DMS 273 treated with DMSO at 0.1 percent for 48 hours (cell line): ENCODE measurements at places on chromosomes 7 and 10.
A peak's percentile ranks its signal among the peaks of the same experiment; 100 is the strongest.

DNA sequence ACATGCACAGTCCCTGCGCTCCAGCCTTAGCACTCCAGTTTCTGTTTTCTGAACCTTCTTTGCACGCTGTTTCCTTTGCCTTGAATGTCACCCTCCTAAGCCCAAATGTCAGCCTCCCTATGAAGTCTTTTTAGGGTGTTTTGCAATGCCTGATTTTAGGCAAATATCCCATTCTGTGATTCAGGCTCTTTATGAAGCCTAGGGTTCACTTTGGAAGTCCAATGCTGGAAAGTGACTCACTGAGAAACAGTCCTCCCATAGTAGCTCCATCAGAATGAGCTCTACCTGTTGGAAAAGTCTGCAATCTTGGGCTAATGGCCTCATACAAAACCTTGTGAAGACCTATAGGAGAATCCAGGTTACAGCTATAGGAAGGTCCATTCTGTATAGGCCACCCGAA lies 5.3 kb downstream of the LAMB4 start:
- DNase-seq = no peak

DNA sequence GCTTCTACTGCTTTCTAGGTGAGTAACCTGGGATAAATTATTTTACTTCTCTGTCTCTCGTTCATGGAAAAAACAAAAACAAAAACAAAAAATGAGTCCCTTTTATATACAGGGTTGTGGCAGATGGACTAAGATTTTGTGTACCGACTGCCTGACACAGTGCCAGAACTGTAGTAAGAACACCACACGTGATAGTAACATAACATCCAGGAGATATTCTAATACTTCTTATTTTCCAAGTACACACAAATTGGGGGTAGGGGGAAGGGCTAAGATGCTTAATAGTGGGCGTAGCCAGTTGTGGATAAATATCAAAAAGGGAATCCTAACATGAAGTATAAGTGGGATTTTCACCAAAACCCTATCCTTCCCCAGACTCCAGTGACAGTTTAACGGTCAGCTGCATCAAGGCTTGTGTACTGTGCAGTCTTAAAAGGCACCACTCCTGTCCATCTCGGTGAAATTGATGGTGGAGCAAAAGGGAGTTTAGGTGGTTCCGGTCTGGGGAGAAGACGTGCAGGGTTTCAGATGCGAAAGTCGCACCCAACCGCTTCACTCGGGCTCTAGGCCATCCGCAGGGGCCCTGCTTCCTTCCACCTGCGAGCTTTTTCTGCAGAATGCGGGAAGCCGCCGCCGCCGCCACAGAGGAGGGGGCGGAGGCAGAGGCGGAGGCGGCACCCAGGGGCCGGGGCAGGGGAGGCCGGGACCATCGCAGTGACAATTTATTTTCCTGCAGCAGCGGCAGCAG lies at the start of gene STAMBPL1:
Gene STAMBPL1 (plus strand): TSS at position 712 of the 748 bp plus-strand sequence. CDS start 21,464 bp downstream, outside the sequence.
- DNase-seq = peak; percentile 20

- no peak for DNase-seq
Measured at GRCh38 chr7:91165006-91165845, 99.0 kb upstream of the FZD1 start.

- no peak for DNase-seq
Measured at GRCh38 chr7:125423458-125424155, 494.0 kb upstream of the POT1 start.

- no peak for DNase-seq
Measured at GRCh38 chr7:17152721-17153120, 145.7 kb upstream of the AHR start.

DNA sequence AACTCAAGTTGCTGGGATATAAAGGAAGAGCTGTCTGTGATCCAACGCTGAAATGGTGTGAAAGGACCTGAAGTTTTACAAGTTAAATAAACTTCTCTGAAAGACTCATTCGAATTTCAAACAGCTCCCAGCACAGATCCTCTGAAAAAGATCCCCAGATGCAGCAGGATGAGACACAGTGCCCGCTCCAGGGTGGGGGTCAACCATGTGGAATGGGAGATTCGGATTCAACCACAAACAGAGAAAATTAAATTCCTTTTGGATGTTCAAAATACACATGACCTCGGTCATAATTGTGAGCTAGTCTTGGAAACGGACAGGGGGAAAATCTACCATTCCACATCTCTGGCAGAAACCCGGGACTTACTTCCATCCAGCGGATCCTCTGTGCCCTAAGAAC lies 119.6 kb downstream of the PRKAG2 start:
- DNase-seq = no peak

GRCh38 chr7:1274121-1274875 lies 41.6 kb downstream of the UNCX start:
- DNase-seq = no peak

GRCh38 chr10:1168763-1169162 lies 112.6 kb downstream of the WDR37 start:
- DNase-seq = no peak

DNA sequence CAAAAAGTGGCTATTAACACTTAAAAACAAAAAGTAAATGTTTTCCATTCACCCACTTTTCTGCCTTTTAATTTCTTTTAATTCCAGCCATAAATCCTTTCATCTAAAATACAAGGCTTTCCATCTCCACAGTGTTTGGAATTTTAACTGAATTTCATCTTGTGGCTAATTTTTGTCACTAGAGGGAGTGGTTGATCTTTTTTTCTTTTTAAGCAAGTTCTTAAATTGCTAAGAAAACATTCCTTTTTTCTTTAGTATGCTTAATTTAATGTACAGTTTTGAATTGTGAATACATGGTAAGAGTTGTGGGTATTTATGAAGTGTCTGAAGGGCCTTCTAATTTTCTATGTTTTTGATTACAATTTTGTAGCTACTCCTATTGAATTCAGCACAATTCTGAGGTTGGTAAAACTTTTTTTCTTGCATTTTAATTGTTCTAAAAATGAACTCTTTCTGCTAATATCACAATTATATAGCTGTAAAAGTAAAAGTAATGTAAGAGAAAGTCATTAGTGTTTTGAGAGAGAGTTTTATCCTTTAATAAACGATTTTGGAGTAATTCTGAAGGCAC lies 54.9 kb upstream of the ANK3 start:
- DNase-seq = no peak

DNA sequence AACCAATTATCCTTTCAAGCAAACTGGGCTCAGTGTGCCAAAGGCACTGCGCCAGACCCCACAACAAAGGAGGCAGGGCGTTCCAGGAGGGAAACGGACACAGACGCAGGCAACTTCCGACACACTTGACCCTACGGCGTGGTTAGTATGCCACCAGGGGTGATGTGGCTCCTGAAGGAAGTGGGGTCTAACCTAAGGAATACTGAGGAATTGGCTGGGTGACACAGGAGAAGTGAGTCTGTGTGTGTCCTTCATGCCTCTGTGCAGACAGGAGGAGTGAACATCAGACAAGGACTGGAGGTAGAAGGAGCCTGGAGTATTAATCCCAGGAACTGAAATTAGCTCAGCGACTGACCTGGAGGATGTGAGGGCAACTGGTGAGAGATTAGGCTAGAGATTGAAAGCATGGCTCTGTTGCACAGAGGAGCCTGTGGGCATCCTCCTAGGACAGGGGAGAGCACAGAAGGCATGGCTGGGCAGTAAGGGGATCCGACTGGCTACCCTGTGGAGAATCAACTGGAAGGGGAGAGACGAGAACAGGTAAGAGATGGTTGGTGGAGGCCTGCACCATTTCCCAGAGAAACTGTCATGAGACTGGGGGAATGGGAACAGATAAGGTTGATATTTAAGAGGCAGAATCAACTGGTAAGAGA lies 27.8 kb downstream of the GSDME start:
- DNase-seq = no peak

DNA sequence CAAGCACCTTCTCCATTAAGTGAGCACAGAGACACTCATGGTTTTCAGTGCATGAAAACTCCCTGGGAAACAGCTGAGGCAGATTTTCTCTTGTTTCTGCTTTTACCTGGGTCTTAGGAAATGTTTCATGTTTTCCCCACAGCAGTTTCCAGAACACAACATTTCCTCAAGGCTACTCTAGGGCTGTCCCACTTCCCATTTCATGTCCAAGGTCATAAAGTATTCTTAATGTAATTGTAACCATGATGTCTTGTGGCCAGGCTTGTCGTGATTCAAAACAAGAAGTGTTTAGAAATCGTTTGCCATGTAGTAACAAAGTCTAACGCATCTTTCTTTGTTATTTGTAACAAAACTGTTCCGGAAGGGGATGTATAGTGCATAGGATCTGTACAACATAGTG lies 83.8 kb upstream of the NRP1 start:
- DNase-seq = no peak

DNA sequence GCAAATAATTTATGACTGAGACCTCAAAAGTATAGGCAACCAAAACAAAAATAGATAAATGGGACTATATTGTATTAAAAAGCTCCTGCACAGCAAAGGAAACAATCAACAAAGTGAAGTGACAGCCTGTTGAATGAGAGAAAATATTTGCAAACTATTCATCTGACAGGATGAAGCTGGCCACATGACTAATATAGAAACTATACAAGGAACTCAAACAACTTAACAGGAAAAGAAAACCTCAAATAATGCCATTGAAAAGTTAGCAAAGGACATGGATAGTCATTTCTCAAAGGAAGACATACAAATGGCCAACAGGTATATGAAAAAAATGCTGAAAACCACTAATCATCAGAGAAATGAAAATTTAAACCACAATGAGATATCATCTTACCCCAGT lies 245.1 kb downstream of the STK31 start:
- DNase-seq = no peak

- no peak for DNase-seq
Measured at GRCh38 chr10:122154031-122154544, 117.0 kb upstream of the BTBD16 start.

DNA sequence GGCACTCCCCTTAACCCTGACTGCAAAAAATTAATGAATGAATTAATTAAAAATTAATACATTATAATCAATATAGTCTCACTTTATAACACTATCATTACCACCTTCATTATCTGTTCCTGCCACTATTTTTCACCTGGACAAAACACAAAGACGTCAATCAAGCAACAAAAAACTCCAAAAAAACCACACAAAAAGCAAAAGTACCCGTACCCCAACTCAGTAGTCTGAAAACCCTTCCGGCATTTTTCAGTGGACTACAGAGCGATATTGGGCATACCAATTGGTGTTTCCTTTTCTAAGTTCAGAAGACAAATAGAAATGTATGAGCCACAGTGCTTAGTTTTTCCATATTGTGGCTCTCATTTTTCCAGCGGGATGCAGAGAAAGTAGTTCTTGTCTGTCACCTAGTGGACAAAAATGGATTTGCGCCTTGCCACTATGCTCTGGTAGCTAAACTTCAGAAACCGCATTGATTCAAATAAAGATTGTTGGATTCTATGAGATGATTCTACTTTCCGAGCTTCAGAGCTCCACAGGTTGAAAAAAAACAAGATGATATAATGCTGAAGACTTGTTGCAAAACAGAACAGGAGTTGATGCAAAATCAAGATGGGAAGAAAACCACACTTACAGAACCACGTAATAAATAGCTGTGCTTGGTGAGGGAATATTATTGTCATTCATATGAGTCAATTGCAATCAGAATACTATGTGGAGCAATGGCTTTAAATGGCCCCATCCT lies 50.6 kb upstream of the ITGB1 start:
- peak; percentile 5 for DNase-seq

DNA sequence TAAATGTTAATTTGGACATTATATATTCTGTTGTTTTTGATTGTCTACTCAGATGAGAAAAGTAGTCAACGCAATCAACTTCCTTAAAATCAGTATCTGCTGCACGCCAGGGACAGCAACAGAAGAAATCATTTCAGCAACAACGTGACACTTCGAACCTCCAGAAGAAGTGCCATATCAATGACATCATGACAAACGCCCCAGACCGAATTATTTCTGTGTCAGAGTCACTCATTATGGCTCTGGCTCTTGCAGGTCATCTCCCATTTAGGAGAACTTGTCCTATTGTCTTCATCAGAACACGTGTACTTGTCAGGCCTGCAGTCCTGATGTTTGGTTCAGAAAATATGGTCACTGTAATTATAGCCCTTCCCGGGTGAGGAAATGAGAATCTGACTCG lies 276.3 kb downstream of the ADARB2 start:
- no peak for DNase-seq

DNA sequence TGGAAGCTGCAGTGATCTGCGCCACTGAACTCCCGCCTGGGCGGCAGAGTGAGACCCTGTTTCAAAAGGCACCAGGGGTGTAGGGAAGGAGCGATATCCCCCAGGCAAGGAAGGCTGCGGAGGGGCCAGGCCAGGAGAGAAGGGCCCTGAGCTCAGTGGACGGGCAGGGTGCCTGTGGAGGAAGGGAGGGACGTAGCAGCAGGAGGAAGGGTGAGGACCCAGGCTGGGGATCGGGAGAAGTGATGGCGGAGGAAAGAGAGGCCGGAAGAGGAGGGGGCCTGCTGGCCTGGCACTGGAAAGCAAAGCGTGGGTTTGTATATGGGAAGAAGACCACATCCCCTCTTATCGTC lies 45.6 kb downstream of the ALOX5 start:
- no peak for DNase-seq

DNA sequence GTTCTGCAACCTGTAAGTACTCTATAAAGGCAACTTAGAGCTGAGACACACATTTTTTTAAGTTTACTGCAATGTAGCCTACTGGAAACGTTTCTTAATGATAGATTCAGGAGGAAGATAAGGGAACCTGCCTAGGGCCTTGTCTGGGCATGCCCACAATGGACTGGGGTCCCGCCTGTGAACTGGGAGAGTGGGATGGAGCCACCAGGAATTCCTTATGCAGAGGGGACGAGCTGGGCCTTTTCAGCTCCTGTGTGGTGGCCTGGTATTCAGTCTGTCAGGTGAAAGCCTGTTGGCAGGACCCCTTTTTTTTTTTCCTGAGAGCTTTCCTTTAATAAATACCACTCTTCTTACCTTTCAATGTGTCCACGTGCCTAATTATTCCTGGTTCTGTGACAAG lies 384.4 kb upstream of the ZWINT start:
- no peak for DNase-seq

- DNase-seq = no peak
Measured at GRCh38 chr10:120477021-120477742, 20.2 kb downstream of the PLPP4 start.

DNA sequence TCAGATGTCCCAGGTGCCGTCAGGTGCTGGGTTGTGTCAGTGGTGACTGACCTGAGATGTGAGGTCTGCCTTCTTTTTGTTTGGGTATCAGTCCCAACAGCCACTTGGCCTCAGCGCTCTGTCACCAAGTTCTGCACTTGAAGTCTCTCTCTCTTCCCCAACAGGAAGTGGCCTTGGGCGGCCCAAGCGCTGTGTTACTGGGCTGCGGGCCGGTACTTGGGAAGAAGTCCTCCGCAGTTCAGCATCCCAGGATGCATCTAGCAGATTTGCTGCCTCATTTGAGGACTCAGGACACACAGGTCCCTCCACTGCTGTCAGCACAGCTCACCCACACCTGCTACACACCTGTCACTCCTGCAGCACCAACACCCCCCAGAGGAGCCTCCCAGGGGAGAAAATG lies 40.1 kb downstream of the LYZL2 start:
- no peak for DNase-seq
